ENCODE measurements at places on chromosomes 1 and 21.

- peak; percentile 64 for DNase-seq
Measured at GRCh38 chr1:19811206-19811851, 3.8 kb downstream of the RNF186 start.

GRCh38 chr1:39082811-39083576 lies 56.8 kb downstream of the NDUFS5 start:
- no peak for DNase-seq

DNA sequence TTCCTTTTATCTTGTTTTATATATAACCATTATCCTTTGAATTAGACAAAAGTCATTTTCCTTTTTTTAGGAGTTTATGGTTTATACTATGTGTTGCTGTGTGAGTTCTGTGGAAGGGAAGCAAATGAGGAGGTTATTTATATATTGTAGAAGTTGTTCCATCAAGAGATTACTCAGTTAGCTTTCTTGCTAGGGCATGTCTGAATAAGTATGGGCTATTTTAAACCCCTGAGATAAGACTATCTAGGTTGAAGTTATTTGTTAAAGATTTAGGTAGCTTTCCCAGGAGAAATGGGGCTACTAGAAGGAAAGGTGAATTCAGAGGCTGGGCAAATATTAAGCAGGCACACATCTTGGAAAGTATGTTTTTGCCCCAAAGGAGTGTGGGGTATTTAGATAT lies 16.1 kb upstream of the VAMP4 start:
- DNase-seq, result no peak

GRCh38 chr1:172699111-172699510 lies 40.2 kb downstream of the FASLG start:
- no peak for DNase-seq

DNA sequence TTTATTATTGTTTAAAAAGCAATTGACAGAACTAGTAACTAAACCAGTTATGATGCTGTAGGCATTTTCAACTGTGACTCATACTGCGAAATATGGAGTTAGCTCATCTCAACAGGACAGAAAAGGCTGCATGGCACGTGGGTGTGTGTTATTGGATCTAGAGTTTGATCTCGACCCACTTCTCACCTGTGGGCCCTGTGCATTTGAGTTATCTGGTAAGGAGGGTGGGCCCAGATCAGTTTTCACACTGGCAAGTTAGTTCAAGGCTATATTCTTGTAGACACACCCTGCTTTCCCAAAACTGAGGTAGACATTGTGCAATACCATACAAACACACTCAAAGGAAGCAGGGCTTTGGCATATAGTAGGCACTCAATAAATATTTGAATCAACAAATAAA lies 71.3 kb upstream of the PRDX6 start:
- no peak for DNase-seq

GRCh38 chr1:175188936-175189335 lies 3.6 kb downstream of the KIAA0040 start:
- DNase-seq, result no peak

GRCh38 chr1:41025979-41026819 lies 4.7 kb upstream of the SLFNL1 start:
- no peak for DNase-seq

DNA sequence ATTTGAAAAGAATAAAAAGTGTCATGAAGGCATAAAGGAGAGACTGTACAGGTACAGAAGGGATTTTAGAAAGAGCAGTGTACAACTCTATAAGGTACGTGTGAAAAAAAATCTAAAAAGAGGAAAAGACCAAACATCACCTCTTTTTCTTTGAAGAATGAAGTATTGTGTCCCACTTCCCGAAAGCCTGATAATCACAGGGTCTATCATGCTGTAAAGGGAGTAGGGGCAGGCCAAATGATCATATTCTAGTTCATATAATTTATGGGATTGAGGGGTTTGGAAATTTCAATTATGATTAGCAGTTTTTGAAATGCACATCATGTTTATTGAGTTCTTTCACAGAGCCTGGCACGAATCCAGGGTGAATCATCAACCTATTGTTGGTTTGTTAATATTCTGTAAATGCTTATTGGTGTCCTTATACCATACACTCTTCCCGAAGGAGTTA lies 910 bp upstream of the RERE start:
- no peak for DNase-seq

GRCh38 chr1:28249013-28249865 lies 10.1 kb upstream of the SESN2 start:
- no peak for DNase-seq

DNA sequence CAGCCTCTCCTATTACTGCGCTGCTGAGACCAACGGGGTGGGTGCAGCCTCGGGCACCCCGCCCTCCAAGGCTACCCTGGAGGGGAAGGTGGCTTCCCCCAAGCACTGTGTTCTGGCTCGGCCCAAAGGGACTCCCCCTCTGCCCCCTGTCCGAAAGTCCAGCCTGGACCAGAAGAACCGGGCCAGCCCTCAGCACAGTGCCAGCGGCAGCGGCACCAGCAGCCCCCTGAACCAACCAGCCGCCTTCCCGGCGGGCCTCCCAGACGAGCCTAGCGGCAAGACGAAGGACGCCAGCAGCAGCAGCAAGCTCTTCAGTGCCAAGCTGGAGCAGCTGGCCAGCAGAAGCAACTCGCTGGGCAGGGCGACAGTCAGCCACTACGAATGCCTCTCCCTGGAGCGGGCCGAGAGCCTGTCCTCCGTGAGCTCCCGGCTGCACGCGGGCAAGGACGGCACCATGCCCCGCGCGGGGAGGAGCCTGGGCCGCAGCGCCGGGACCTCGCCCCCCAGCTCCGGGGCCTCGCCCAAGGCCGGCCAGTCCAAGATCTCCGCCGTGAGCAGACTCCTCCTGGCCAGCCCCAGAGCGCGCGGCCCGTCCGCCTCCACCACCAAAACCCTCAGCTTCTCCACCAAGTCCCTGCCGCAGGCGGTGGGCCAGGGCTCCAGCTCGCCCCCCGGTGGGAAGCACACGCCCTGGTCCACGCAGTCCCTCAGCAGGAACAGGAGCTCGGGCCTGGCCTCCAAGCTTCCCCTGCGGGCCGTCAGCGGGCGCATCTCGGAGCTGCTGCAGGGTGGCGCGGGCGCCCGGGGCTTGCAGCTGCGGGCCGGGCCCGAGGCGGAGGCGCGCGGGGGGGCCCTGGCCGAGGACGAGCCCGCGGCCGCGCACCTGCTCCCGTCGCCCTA lies 533.1 kb downstream of the KIF26B start:
- DNase-seq, result peak; percentile 41

- DNase-seq, result no peak
Measured at GRCh38 chr1:186183970-186184628, 191.0 kb downstream of the TPR start.

GRCh38 chr1:53956308-53957168 lies 10.4 kb downstream of the LRRC42 start:
- DNase-seq, result no peak

- no peak for DNase-seq
Measured at GRCh38 chr1:62368989-62369388, 49.8 kb upstream of the KANK4 start.

DNA sequence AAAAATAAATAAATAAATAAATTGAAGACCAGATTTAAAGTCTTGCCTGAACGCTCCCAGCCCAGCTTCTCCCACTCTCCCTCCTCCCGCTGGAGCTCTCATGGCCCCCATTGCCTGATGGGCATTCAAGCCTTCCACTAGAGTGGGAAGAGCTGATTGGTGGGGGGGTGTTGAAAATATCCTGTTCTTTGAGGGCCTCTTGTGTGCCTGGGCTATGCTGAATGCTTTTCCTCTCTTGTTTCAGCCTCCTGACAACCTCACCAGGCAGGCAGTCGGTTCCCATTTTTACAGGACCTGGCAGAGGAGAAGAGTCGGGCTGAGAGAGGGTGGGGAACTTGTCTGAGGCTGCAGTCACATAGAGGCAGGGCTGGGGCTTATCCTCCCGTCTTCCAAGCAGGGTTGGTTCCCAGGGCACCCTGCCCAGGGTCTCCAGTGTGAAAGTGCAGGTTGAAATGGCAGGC lies 59.2 kb upstream of the SSBP3 start:
- no peak for DNase-seq

DNA sequence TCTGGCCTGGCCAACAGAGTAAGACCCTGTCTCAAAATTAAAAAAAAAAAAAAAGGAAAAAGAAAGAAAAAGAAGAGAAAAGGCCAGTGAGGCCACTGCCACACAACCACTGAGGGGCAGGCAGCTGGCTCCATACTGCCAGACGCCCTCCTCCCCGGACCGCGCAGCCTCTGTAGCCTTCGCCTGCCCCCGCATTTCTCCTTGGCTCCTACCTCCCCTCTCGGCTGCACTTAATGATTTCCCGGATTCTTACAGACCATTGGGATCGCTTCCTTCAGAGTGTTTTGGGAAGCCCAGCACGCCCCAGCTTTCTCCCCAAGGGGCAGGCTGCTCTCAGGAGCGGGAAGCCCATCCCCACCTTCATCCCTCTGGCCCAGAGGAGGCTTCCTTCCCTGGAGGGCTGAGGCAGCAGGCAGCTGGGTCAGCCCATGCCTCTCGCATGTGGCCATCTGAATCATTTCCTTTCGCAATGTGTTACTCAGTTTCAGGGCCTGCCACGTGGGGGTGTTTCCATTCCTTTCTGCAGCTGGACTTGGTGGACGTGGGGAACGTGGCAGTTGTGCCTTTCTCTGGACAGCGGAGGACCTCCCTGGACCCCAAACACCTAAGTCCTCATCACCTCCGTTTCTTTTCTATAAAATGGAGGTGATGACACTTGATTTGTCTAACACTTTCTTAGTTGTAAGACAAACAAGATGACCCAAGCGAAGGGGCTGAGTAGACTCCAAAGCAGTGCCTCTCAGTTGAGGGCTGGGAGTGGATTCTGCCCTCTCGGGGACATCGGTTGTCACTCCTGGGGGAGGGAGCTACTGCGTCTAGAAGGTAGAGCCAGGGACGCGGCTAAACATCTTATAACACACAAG lies 2.3 kb downstream of the SLC2A5 start:
- DNase-seq, result no peak

DNA sequence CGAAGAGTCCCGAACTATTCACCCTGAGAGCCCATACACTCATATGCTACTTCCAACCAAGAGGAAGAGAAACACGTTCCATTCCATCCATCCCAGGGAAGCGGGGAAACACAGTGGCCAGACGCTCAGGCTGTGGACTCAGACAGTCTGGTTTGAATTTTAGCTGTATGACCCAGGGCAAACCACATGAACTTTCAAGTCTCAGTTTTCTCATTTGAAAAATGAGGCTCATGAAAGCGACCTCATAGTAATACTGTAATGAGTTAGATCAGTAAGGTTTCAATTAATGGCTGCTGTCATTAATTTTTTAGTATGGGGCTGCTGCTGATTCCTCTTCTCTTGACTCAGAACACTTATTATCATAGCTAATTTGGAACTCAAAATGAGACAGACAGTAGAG lies 1.5 kb downstream of the FCRL4 start:
- no peak for DNase-seq

GRCh38 chr1:223197923-223198627 lies 55.0 kb upstream of the TLR5 start:
- DNase-seq, result no peak

DNA sequence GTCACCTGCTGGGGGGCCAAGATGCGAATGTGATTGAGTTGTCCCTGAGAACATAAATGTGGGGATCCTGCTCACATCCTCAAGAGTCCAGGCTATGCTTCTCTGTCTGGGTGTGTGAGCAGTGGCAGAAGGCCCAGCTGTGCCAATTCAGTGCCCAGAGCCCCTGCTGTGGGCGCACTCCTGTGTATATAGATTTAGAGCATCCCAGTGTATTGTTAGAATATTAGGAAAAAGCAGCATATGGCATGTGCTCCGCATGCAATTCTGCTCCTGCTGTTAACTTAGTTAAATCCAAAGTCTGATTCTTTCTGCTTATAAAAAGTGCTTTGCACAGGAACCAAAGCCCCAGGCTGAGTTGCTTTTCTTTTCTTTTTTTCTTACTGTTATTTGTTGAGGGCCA lies 37.8 kb downstream of the FAM78B start:
- no peak for DNase-seq

- DNase-seq, result peak; percentile 79
Measured at GRCh38 chr1:26541816-26542711, 12.5 kb downstream of the RPS6KA1 start.

DNA sequence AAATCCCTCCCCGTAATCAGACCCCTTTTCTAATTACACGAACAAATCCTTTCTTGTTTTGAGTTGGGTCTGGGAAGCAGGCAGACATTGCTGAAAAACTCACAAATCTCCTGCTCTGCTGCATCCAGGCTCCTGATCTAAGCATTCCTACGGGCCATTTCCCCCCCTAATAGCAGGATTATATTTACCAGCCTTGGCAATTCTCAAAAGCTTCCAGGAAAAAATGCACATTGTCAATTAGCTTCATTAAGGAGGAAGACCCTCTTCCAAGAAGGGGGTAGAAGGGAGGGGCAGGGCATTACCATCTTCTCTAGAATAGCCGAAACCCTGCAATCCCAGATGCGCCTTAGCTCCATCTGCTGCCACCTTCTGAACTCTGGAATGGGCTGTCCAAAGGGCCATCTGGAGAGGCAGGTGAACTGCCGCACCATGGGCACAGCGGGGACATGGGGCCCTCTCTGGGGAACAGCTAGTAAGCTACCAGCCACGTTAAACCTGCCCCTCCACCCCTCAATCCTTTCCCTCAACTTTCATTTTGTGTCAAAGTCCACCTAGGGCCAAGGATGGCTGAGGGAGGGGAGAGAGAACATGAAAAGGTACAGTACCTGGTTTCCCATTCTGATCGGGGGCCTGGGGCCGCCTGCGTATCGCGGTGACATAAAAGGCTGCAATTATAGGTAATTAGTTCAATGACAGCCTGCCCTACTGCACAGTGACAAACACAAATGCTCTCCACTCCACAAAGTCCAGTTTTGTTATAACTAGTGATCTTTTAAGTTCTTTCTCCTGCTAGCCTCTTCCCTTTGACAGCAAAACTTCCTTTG lies 56.8 kb downstream of the MRPL37 start:
- DNase-seq, result peak; percentile 49

DNA sequence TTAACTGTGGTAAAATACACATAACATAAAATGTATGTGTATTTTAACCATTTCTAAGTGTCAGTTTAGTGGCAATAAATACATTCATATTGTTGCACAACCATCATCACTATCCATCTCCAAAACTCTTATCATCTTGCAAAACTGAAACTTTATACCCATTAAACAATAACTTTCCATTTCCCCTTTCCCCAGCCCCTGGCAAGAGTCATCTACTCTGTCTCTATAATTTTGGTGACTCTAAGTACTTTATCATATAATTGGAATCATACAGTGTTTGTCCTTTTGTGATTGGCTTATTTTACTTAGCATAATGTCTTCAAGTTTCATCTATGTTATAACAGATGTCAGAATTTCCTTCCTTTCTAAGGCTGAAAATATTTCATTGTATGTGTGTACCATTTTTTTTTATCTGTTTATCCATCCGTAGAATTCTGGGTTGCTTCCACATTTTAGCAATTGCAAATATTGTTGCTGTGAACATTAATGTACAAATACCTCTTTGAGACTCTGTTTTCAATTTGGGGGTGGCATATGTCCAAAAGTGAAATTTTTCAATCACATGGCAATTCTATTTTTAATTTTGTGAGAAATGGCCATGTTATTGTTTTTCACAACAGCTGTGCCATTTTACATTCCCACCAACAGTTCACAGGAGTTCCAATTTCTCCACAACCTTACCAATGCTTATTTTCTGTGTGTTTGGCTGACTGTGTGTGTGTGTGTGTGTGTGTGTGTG lies 153.9 kb upstream of the GORAB start:
- no peak for DNase-seq

- no peak for DNase-seq
Measured at GRCh38 chr1:79496129-79496528, 489.6 kb upstream of the ADGRL4 start.

GRCh38 chr1:22915816-22916470 lies 56.7 kb downstream of the LACTBL1 start:
- DNase-seq, result no peak
